ENCODE measurements at places on chromosomes 3 and 15.

DNA sequence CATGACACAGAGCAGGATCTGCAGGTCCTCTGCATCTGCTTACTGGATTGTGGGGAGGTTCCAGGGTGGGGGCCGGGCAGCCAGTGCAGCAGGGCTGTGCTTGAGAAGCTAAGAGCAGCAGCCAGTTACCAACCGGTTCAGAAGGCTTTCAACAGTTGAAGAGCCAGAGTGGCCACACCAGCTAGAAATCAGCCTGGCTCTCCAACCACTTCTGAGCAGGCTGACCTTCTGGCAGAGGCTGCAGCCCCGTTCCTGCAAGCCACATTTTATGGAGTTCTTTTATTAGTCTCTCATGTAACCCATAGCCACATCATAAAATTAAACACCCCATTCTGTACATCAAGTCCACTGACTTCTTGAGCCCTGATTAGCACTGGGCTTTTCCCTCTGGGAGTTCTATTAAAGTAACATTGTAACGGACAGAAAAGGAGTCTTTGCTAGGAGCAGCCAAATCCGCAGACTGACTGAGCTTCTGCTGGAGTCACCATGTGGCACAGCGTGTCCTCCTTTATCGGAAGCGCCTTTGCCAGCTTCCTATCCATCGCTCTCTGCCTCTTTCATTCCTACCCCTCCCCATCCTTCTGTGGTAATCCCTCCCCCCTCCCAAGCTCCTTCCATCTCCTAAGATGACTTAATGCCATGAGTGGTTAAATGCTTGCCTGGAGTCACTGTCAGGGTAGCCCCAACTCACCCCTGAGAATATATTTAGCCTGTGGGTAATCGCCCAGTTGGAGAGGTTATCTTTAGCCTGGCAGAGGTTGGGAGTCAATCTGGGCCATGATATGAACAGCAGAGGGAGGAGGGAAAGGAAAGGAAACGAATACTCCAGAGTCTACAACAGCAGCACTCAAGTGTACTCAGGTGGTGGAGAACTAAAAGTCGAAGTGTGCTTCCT lies 138.5 kb upstream of the HES1 start:
- no peak for DNase-seq

GRCh38 chr3:30258426-30259392 lies 347.7 kb upstream of the TGFBR2 start:
- no peak for DNase-seq

DNA sequence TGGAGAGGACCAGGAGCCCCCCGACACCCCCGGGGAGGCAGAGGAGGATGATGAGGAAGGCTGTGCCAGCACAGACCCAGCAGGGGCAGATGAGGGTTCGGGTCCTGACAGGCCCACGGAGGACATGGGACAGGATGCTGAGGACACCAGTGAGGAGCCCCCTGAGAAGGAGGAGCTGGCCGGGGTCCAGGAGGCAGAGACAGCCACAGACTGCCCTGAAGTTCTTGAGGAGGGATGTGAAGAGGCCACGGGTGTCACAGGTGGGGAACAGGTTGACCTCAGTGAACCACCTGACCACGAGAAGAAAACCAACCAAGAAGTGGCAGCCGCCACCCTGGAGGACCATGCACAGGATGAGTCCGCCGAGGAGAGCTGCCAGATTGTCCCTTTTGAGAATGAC lies 909 bp downstream of the FGD5 start:
- no peak for DNase-seq

GRCh38 chr3:64242435-64242834 lies 17.2 kb upstream of the PRICKLE2 start:
- DNase-seq: no peak

DNA sequence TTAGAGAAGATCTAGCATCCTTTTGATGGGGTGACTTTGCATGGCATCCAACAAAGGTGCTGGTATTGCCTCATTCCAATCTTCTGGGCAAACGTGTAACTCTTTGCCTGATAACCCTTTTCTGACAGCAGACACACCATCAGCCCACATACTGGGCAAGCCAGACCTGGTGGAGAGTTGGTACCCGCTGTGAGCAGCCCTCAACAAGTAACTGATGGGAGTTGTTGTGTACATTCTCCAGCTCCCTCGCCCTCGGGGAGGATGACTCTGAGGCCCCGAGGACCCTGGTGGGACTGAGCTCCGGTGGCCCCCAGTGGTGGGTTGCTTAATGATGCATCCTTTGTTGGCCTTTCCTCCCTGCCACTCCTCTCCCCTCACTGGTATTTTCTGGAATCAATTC lies 102.4 kb upstream of the SLC6A11 start:
- no peak for DNase-seq

- peak; percentile 72 for DNase-seq
These were observed 693 bp downstream of the CD200 start for GRCh38 chr3:112333381-112334317.

DNA sequence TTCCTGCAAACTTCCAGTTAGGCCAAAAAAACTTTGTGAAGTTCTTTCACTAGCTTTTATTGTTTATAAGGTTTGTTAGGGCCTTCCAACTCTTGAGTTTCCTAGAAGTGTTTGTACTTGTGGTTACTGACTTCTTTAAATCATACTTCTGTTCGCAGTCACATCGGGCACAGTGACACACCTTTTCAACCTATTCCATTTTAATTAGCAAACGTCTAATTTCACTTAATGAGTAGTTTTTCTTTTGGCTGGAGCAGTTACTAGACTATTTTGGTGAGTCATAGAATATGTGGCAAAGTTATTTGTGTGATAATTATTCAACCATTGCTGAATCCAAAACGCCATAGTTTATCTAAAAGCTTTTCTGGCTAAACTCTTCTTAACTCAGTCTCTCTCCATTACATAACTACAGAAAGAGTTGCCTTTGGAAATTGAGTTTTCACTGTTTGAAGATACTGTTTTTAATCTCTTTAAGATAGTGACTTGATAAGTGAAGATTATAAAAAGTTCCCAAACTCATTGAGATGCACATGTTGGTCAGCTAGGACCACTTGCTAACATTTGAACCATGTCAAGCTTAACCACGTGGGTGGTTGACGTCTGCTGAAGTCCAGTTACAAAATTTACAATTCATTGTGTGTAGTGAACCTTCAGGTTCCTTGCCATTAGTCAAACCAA lies 21.5 kb downstream of the CNOT10 start:
- DNase-seq: no peak

DNA sequence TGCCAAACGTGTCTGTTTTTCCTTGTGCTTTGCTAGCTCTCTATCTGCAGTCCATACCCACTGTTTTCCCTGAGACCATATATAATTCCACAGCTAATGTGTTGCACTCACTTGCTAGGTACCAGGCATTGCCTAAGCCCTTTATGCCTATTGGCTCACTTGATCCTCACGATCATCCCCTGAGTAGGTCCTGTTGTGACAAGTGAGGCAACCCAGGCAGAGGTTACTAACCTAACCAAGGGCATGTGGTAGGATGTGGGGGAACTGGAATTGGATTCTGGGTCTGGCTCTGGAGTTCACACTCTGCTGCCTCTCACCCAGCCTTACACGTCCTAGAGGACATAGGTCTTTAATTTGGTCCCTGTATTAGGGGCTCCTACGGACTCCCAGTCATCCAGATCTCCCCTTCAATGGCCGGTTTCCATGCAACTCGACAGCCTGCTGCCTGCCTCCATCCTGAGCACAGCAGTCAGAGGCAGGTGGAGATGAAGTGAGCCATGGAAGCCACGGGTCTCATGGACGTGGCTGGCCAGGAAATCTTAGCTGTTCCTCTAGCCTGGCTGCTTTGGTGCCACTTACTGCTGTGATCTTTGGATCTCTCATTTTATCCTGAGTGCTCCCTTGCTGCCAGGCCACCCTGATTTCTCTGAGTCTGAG lies 38.9 kb upstream of the MYZAP start:
- no peak for DNase-seq

DNA sequence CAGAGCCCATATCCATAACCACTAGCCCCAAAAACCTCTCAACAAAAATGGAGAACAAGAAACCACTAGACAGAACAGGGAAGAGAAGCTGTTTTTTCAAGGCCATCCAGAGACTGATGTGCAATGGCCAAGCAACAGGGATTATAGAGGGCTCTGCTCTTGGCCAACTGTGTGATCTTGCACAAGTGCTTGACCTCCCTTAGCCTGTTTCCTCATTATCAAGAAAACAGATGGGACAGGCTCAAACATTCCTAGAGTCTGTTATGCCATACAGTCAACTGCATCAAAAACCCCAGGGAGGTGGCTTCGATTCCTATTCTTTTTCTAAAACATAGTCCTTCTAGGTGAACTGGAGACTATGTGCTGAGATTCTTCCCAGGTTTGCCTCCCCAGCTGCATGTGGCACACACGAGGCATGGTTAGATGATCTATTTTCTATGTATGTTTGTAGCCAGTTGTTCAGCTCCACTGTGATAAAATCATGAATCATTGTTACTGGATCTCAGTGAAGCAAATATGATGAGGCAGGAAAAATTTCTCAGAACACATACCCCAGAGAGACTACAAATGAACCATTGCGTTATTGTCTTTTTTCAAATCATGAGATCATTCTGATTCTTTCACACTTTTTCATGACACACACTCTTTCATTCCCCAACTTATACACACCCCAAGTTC lies 132.9 kb upstream of the TGFBR2 start:
- DNase-seq: no peak

- peak; percentile 45 for DNase-seq
These were observed 498 bp upstream of the SEMA4B start for GRCh38 chr15:90200534-90201129.

GRCh38 chr3:119817583-119818363 lies 35.9 kb downstream of the NR1I2 start:
- no peak for DNase-seq

DNA sequence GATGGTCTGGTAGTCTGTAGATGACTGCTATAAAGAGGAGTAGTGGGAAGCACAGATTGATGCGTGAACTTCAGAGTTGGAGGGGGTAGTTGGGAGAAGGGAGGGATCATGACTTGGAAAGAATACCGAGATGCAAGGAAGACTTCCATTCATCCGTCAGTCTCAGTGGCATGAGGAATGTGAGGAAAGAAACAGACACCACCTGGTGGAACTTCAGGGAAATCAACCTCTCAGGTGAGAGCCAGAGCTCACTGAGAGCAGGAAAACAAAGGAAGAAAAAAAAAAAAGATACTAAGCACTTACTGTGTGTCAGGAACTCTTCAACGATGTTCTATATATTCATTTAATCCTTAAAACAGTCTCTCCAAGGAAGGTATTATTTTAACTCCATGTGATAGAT lies 172.4 kb downstream of the OXSM start:
- DNase-seq: no peak

DNA sequence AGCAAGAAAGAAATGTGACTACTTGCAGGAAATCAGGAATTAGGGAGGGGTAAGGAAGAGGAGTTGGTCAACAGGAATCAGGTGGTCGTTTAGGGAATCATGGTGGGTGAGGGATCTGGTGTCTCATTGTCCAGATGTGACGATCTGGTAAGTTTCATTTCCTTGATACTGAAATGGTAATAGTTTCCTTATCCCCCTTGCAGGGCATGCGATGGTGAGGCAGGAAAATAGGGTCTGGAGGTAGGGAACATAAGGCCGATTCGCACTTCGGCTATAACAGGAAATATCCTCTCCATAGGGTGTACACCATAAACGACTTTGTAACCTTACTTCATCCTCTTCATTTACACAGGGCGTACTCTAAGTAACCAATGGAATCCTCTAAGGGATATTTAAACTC lies 574 bp upstream of the LRRC34 start:
- DNase-seq: no peak

- DNase-seq: no peak
These were observed 2.7 kb downstream of the PPP1R14D start for GRCh38 chr15:40825661-40826422.

DNA sequence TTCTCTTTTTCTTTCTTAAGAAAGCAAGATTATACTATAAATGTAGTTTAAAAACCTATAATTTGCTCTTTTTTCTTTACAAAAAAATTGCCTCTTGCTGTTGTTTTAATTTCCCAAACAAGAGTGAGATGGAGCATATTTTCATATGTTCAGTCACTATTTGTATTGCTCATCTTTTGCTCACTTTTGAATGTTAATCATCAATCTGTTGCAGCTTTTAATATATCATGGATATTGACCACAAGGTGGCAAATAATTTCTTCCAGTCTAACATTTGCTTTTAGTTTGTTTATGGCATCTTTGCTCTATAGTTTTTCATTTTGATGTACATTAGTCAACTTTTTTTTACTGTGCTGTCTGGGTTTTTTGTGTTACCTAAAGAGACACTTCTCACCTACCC lies 112.6 kb upstream of the THRB start:
- DNase-seq: no peak

DNA sequence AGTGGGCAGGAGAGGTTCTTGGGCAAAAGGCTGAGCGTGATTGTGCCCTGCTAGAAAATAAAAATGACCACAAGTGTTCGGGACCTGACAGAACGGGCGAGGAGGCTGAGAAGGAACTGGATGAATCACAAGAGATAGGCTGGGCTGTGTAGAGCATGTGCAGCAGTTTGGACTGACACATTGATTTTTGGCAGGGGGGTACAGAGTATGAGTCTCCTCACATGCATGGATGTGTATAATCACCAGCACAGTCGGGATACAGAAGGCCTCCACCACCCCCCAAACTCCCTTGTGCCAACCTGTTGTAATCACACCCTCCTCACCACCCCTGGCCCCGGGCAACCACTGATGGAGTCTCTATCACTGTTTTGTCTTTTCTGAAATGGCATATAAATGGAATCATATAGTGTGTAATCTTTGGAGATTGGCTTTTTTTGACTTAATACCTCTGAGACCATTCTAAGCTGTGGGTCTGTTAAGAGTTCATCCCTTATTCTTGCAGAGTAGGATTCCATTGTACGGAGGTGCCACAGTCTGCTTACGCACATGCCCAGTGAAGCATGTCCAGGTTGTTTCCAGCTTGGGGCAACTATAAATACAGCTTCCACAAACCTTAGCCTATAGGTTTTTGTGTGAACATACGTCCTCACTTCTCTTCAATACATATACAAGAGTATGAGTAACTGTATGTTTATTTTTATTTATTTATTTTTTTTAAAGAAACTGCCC lies 438.8 kb downstream of the FOXP1 start:
- DNase-seq: no peak

DNA sequence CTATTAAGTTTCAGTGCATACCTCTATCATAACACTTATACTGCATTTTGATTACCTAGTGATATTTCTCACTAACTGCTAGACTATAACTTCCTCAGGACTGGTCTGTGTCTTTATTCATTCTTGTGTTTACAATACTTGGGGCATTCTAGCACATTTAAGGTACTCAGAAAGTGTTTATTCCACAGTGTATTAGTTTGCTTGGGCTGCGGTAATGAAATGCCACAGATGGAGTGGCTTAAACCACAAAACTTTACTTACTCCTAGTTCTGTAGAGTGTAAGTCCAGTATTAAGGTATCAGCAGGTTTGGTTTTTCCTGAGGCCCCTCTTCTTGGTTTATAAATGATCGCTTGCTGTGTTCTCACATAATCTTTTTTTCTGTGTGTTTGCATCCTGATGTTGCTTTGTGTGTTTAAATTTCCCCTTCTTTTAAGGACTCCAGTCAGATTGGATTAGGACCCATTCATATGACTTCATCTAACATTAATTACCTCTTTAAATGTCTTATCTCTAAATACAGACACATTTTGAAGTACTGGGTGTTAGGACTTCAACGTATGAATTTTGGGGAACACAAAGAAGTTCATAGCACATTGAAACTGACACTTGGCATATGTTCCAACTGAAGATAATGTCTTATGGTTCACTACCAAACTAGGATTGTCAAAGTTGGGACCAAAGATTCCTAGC lies 23.9 kb downstream of the RNF111 start:
- no peak for DNase-seq

- DNase-seq: peak; percentile 61
These were observed 346.8 kb downstream of the CNTN3 start for GRCh38 chr3:74267588-74268184.

- DNase-seq: no peak
These were observed 168.3 kb upstream of the TRIM42 start for GRCh38 chr3:140509534-140509933.
